ENCODE measurements at places on chromosomes 4 and X. TPM values are rescaled to one million over a fixed set of nuclear protein-coding genes. Genes with fewer than 3 reads are reported as not detected.

DNA sequence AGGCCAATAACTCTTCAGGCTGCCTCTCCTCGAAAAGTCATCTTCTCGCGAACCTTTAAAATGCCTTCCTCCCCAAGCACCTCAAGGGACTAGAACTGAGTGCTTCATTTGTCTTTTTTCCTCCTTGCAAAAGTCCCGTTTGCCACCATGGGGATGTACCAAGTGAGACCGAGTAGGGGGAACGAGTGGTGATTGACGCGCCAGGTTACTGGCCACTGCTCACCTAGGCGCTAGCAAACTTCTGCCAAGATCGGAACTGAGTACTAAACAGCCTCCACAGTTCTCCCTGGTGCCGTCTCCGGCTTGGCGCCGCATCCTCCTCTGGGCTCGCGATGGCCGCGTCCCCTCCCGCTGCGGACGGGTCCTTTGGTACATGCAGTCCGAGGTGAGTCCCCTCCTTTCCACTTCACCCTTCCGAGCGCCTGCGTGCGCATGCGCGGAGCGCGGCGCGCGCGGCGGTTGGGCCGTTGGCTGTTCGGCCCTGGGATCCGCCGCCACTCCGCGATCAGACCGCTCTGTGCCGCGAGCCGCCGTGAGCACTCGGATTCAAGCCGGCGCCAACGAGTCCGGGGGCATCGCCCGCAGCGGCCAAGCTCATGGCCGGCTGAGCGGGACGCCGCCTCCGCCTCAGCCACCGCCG is at the start of gene CDK16:
TSS of gene CDK16 (plus strand) at position 402 of the 640 bp plus-strand sequence. CDS start 4,877 bp downstream, outside the sequence.
- DNase-seq: peak; percentile 93

DNA sequence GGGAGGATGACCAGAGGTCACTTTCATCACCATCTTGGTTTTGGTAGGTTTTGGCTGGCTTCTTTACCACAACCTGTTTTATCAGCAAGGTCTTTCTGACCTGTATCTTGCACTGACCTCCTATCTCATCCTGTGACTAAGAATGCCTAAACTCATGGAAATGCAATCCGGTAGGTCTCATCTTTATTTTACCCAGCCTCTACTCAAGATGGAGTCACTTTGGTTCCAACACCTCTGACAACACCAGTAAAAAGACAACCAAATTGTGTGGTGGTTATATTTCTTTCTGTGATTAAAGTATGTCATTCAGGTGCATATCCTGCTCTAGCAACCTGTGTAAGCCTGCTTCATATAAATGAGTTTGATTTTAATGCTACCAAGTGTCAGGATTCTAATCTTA is 636.7 kb downstream of the PCDH7 start:
- DNase-seq: no peak

DNA sequence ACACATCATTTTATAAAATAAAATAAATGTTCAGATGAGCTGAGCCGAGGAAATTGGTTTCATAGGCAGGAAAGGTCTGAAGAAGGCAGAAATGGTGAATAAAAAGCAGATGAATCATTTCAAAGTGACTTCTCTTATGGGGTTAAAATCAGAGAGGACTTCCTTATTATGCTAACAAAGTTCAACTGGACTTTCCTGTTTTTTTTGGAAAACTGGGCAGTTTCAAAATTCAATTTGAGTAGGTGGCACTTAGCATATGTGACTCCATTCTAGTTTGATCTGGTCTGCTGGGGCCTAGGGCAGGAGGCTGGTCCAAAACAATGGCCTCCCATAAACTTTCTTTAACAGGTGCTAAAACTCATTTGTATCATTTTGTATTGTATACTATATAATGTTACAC is 1794.9 kb upstream of the TENM3 start:
- no peak for DNase-seq

GRCh38 chr4:63049726-63050125 is 1359.5 kb downstream of the TECRL start:
- DNase-seq: no peak

DNA sequence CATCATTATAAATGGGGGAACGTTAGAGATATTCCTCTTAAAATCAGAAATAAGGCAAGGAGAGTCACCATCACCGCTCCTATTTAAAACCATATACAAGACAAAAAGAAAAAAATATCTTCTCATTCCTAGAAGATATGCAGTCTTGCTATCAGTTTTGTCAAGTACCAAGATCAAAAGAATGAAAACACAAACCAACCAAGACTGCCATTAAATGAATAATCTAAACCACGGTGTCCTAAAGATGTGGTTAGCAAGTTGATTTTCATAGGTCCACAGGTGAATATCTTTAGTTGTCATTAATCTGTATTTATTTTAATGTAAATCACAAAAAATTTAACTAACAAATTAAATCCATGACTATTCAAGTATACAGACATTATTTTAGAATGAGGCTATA is 39.3 kb downstream of the SCFD2 start:
- DNase-seq: no peak

- DNase-seq: no peak
These were observed 11.1 kb upstream of the IRAK1 start for GRCh38 chrX:154030715-154031305.

GRCh38 chr4:7361280-7361895 is 73.3 kb downstream of the PSAPL1 start:
- DNase-seq: no peak

DNA sequence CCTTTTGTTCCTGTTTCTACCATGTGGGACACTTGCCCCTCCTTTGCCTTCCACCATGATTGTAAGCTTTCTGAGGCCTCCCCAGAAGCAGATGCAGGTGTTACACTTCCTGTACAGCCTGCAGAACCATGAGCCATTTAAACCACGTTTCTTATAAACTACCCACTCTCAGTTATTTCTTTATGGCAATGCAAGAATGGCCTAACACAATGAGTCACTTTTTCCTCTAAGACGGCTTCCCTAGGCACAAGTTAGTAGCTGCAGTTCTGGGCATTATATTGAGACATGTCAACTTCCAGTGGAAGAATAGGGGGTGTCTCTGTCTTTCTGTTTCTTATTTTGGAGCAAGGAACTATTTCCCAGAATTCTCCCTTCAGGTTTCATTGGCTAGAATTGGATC is 32.9 kb upstream of the DIPK2B start:
- no peak for DNase-seq

GRCh38 chr4:36551697-36552214 is 270.3 kb downstream of the DTHD1 start:
- no peak for DNase-seq

GRCh38 chrX:29555465-29556091 is 659.8 kb upstream of the MAGEB2 start:
- DNase-seq: no peak

DNA sequence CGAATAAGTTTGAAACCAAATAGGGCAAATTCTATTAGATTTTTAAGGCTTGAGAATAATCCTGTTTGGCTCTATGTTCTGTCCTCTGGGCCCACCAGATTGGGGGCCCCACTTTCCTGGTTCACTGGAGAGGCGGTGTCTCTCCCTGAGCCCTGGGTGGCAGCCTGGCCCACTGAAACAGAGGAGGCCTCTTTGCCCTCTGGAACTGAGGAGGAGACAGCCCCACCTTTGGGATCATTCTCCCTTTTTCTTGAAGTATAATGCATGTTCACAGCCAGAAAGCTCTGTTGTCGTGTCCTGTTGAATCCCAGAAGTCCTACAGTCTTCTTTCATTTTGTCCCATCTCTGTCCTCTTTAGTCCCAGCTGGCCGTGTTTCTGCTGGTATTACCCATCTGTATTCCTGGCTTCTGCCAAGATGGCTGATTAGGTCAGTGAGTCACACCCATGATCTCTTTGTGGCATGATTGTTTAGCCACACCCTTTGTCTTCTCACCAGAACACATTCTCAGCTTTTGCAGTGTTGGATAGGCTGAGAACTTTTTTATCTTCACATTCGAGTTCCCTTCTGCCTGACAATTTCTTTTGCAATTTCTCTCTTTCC is 8.1 kb upstream of the TBC1D25 start:
- DNase-seq: no peak

- no peak for DNase-seq
These were observed 234.7 kb downstream of the OR13H1 start for GRCh38 chrX:131778269-131779218.

GRCh38 chrX:63746278-63746677 is 38.7 kb downstream of the ARHGEF9 start:
- DNase-seq: no peak

DNA sequence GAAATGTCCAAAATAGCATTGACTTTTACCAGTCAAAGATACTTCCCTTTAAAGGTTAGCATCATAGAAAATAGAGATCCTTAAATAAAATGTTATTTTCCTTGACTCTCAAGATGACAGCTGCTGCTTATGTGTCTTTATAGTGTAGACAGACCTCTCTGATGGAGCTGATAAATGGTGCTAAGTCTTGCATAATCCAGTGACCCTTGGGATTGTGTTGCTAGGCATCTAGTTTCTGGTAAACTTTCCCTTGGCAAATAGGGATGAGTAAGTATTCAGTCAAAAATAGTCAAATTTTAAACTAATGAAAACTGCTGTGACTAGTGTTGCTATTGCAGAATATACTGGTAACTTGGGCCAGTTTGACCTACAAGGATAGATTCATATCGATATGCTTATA is 53.6 kb downstream of the MBNL3 start:
- DNase-seq: no peak

DNA sequence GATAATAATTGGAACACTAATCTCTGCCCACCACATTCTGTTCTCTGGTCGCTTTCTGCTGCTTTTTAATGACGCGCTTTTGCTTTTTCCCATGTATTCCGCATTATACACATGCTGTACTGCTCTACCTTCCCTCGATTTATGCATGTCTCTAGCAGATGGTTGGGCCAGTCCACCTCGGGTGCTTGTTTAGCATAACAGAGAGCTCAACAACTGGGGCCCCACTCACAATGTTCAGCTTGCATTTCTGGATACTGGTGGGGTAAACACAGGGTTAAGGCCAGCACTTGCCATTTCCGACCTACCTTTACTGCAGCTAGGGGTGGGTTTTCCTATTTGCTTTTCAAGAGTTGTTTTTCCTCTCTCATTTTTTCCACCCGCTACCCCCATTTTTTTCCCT is 255.8 kb downstream of the SOX3 start:
- DNase-seq: no peak

GRCh38 chr4:98905839-98906238 is 23.1 kb downstream of the EIF4E start:
- DNase-seq: no peak

- DNase-seq: no peak
These were observed 44.2 kb downstream of the COQ2 start for GRCh38 chr4:83240379-83240875.

DNA sequence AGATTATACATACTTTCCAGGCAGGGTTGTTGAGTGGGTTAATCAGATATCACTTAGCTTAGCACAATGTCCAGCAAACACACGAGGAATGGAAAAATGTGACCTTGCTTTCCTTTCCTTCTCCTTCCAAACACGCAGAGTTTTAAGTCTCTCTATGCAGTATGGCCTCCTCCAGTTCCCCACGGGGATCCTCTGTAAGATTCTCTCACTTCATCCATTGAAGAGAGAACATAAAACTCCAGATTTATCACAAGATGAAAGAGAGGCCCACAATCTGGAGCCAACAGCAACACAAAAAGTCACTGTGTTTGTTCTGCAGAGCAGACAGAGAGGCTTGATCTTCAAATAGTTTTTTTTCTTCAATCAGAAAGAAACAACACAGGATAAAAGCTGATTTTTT is 336.8 kb upstream of the CLNK start:
- no peak for DNase-seq

DNA sequence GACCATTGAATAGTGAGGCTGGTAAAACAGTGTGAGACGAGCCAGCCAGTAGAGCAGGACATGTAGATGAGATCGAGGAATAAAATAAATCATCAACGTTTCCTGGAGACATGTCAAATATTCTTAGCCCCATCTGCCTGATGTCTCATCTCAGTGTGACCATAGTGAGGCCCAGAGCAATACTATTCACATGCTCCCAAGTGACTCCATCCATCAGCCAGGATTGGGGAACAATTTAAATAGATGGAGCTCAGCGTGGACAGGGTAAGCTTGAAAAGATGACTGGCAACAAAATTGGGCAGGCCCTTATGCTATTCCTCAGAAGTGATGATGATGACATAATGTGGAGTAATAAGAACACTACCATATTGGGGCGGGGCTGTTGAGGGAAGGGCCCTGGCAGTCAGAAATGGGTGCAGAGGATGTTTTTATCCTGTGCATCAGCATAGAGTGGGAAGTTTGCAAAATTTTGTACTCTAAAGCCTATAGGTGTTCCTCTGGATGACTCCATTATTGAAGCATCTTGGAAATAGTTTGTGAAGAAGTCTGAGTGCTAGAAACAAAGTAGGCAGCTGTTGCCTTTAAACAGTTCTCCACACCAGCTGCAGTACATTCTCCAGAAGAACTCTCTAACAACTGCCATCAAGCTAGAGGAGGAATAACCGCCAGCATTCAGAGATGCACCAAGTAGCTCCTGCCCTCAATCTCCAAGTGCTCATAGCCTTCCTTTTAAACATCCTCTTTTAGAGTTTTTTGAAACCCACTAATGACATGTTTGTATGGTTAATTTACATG is 333.0 kb downstream of the DCHS2 start:
- no peak for DNase-seq

GRCh38 chrX:17738737-17739535 is 1.6 kb downstream of the SCML1 start:
- DNase-seq: no peak

- DNase-seq: peak; percentile 65
These were observed 360.2 kb downstream of the ZIC3 start for GRCh38 chrX:137926090-137926489.

- DNase-seq: peak; percentile 89
These were observed 2340.7 kb downstream of the PCDH7 start for GRCh38 chr4:33060674-33061542.

- DNase-seq: peak; percentile 77
These were observed 110.2 kb upstream of the ADRA2C start for GRCh38 chr4:3655963-3656362.

GRCh38 chrX:40148385-40149285 is 50.9 kb upstream of the BCOR start:
- peak; percentile 87 for DNase-seq

DNA sequence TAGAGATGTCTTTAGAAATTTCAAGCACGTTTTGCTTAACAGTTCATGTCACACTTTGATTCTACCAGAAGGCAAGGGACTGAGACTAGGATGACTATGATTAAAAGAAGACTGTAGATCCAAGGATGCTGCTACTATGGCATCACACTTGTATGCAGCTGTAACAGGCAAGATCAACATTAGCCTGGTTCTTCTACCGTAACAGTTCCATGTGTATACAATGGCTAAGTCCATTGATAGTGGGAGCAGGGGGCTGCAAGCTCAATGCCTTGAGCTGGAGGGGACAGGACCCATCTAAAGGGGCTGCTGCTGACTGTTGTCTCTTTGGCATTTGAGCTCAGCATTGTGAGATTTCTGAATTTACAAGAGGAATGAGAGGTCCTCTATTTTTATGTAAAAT is 212.0 kb downstream of the APBB2 start:
- DNase-seq: no peak

Gene ARSJ
- 0.77 TPM for total RNA-seq

Gene C4orf54
- total RNA-seq: not detected

Gene TADA2B
- total RNA-seq: 15.4 TPM

Gene NLGN4X
- 26.9 TPM for total RNA-seq

Gene BEX5
- 8.9 TPM for total RNA-seq

Gene STK32B
- 1.6 TPM for total RNA-seq

Gene HOPX
- not detected for total RNA-seq

Gene FGF5
- total RNA-seq: 0.32 TPM

Gene F8A1
- total RNA-seq: 27.7 TPM

Gene COL4A6
- total RNA-seq: 277 TPM

Gene FHIP1A
- total RNA-seq: 29.2 TPM
